ENCODE measurements at places on chromosomes 2 and 18. TPM values are rescaled to one million over a fixed set of nuclear protein-coding genes. Genes with fewer than 3 reads are reported as not detected.

Gene SNTG2
- total RNA-seq: 1.3 TPM

Gene ASTL
- total RNA-seq: not detected

Gene ANKRD62
- not detected for total RNA-seq

Gene GALNT13
- total RNA-seq: not detected

Gene REG3G
- not detected for total RNA-seq

Gene VWC2L
- total RNA-seq: not detected

Gene TMEM163
- not detected for total RNA-seq

Gene ASIC4
- total RNA-seq: 0.09 TPM

Gene LANCL1
- 32.8 TPM for total RNA-seq

Gene CDH20
- not detected for total RNA-seq

Gene PDCD1
- total RNA-seq: 6.2 TPM

Gene MAP3K19
- not detected for total RNA-seq

Gene SIGLEC15
- not detected for total RNA-seq

Gene TCF7L1
- total RNA-seq: not detected

Gene GALR1
- total RNA-seq: not detected

Gene ANKMY1
- total RNA-seq: 84.8 TPM

Gene RNU2-63P
- total RNA-seq: 4.3 TPM

Gene DSG4
- not detected for total RNA-seq

Gene IL36RN
- not detected for total RNA-seq

Gene NGEF
- total RNA-seq: not detected

Gene ACTG2
- not detected for total RNA-seq

Gene ELP2
- total RNA-seq: 143 TPM

Gene KCNJ3
- not detected for total RNA-seq

Gene ERFE
- total RNA-seq: not detected

Gene HOXD13
- total RNA-seq: not detected

Gene INPP1
- total RNA-seq: 3.7 TPM

Gene DLGAP1
- 0.17 TPM for total RNA-seq

Gene TUBB8B
- not detected for total RNA-seq

Gene CPLX4
- not detected for total RNA-seq

Gene SELENOI
- 19.6 TPM for total RNA-seq

Gene ASB18
- not detected for total RNA-seq

Gene TANC1
- total RNA-seq: 0.35 TPM

Gene CAPG
- total RNA-seq: 38.5 TPM

Gene EMILIN1
- total RNA-seq: 0.81 TPM

Gene AQP12B
- not detected for total RNA-seq

Gene SFXN5
- total RNA-seq: 10.0 TPM

Gene APCDD1
- total RNA-seq: not detected

Gene PGAP1
- 9.1 TPM for total RNA-seq

Gene DPYSL5
- total RNA-seq: not detected

Gene UGT1A3
- total RNA-seq: not detected

Gene HNMT
- 1.1 TPM for total RNA-seq

Gene CHRNA1
- total RNA-seq: not detected

Gene OR6B2
- not detected for total RNA-seq

Gene TRABD2A
- total RNA-seq: 83.3 TPM

Gene DYSF
- 0.49 TPM for total RNA-seq

Gene MEP1B
- total RNA-seq: not detected
